Cerebellum (tissue), 4 donors: ENCODE measurements at places on chromosomes 3 and 15. TPM values are rescaled to one million over a fixed set of nuclear protein-coding genes. Genes with fewer than 3 reads are reported as not detected.

Gene STARD5
- total RNA-seq: 7.8 TPM

Gene RHCG
- 1.3 TPM for total RNA-seq

GRCh38 chr3:46519952-46520351, 22.2 kb downstream of the RTP3 start:
- no peak for DNase-seq

DNA sequence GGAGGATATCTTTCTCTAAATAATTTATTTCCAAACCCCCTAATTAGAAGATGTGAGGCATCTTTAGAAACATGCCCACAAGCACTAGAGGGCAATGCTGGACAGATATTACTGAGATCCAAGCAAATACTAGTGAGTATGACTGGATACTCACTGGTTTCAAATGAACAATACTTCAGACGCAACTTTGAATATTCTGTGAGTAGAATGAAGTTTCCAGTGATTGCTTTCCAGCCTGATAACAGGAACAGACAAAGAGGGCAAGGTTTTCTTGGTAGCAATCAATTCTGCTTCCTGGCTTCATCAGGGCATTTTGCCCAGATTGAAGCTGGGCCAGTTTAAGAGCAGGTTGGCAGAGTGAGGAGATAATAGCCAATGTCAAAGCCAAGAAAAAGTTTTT, 442.6 kb upstream of the PDZRN3 start:
- DNase-seq: peak; percentile 19

DNA sequence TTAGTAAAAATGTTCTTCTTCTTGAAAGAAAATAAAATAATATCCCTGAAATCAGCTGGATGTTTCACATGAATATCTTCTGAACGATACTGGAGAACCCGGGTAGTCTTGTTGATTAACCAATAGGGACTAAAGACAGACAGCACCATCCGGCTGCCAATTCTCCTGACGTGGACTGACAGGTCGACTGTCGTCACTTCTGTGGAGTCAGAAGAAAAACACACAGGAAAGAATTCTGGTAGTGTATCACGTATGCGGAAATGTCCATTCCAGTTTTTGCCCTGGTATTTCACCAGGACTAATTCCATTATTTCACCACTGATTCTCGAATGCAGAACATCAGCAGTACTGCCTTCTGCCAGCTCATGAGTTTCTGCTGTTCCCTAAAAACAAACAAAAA, 144.6 kb downstream of the VPS13C start:
- no peak for DNase-seq

DNA sequence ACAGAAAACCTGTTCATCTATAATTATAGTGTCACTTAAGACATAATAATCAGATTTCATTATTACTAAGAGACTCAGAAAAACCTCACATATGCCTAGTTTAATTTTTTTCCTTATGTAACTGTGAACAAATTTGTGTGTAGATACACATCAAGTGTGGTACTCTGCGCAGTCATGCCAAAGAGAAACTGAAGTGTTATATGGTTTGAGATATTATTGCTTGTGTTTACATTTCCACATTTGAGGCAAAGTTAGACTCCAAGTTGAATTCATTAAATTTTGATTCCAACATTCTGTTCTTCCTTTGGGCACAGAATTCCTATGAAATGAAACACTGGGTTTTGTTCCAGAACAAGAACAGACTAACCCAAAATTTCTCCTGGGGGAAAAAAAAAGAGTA, 2.2 kb downstream of the MBNL1 start:
- DNase-seq: no peak

- no peak for DNase-seq
These were observed 388.2 kb upstream of the AGTR1 start for GRCh38 chr3:148309390-148310035.

GRCh38 chr3:53375019-53375418, 27.7 kb upstream of the DCP1A start:
- DNase-seq: peak; percentile 19
